ENCODE measurements at places on chromosomes 3 and 15.

DNA sequence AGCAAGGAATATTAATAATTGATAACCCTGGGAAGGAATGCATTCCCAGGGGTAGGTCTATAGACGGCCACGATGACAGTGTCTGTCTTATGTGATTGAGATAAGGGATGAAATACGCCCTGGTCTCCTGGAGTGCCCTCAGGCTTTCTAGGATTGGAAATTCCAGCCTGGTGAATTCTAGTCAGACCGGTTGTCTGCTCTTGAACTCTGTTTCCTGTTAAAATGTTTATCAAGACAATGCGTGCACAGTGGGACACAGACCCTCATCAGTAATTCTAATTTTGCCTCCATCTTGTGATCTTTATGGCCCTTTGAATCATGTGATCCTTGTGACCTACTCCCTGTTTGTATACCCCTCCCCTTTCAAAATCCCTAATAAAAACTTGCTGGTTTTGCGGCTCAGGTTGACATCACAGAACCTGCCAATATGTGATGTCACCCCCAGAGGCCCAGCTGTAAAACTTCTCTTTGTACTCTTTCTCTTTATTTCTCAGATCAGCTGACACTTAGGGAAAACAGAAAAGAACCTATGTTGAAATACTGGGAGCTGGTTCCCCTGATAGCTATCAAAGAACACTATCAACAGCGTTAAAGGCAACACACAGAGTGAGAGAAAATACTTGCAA, 183.3 kb downstream of the PDE8A start:
- DNase-seq, result no peak

DNA sequence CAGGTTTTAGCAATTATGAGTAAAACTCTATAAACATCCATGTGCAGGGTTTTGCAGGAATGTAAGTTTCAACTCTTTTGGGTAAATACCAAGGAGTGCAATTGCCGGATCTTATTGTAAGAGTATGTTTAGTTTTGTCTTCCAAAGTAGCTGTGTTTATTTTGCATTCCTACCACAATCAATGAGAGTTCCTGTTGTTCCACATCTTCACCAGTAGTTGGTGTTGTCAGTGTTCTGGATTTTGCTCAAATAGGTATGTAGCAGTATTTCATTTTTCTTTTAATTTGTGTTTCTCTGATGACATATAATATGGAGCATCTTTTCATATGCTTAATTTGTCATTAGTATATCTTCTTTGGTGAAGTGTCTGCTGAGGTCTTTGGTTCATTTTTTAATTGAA, 185.1 kb upstream of the GALNT15 start:
- DNase-seq, result no peak

DNA sequence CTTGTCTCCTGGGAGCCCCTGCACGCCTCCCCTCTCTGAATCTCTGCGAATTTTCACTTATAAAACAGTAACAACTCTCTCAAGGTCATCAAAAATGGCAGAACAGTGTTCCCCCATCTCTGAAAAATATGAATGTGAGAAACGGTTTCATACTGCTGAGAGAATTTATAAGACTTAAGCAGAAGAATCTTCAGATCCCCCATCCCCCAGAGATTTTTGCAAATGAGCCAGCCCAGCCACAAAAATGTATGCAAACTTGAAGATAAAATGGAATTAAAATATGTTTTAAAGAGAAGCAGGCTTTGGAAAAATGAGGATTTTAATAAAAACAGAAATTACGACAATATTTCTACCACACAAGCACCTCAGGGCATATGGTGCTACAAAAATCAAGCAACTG, 173.0 kb downstream of the STT3B start:
- DNase-seq, result no peak

DNA sequence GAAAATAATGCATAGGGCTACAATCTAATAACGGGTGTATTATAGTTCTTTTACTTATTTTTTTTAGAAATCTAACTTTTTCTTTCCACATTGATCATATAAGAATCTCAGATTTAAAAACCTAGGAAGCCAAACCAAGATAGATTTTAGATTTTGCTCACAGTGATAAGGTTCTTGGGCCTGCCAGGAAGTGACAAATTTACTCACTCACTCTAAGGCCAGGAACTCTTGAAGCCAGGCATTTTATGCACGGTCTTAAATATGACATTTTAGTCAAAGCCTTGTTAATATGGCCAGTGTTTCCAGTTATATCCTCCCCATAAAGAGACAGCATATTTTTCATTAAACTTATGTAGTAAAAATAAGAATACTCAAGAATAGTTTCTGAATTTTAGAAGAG, 271.4 kb downstream of the SQOR start:
- no peak for DNase-seq

GRCh38 chr3:150152567-150152966, 181.9 kb upstream of the PFN2 start:
- no peak for DNase-seq

DNA sequence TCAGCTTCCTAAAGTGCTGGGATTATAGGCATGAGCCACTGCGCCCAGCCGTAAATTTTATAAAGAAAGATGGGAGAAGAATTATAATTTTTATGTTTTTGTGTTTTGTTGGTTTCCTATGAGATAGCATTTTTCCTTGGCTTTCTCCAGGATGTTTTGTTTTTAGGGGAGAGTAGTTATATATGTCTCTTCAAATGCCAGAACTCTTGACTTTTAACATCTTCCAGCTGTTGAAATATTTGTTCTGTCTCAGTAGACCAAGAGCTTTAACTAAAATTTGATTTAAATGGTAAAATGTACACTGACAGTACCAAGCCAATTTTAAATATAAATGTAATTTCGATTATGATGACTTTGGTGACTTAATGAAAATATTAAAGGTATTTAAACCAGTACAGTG, 96.8 kb downstream of the DHX36 start:
- no peak for DNase-seq

GRCh38 chr15:91186904-91187656, 87.0 kb downstream of the SV2B start:
- no peak for DNase-seq

GRCh38 chr3:141368925-141369794, 856 bp downstream of the ZBTB38 start:
- DNase-seq, result no peak

DNA sequence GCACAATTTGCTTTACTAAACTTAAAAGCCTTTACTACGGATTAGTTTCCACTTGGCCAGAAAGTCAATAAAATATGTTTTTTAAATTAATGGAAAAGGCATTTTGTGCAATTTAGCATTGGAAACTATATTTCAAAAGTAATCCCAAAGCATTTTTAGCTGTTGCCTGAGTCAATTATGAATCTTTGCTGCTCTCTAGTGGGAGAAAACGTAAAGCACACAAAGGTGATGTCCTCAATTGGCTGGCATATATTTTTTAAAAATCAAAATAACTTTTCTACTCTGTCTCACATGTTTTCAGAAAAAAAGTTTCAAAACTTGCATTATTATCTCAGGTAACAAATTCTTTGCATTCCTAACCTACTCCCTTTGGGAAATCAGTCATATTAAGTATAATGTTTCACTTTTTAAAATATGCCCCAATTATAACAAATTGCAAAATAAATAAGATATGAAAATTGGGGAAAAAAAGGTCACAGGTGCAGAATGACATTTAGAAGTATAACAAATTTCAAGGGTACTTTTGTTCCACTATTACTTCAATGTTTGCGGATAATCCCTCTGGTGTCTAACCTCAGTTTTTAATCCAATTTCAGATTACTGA, 47.2 kb upstream of the TEX55 start:
- no peak for DNase-seq

- DNase-seq, result no peak
These were observed 13.0 kb upstream of the FBLN2 start for GRCh38 chr3:13535905-13536304.
